Stimulated activated CD4-positive, alpha-beta T cell treated with anti-CD3 and anti-CD28 coated beads, Interleukin-4, amount 100 ng/mL, for 4 hours (primary cell): ENCODE measurements at places on chromosomes 11 and 22.

- peak; percentile 40 for DNase-seq
Measured at GRCh38 chr11:64787526-64788320, 9.4 kb upstream of the SF1 start.

DNA sequence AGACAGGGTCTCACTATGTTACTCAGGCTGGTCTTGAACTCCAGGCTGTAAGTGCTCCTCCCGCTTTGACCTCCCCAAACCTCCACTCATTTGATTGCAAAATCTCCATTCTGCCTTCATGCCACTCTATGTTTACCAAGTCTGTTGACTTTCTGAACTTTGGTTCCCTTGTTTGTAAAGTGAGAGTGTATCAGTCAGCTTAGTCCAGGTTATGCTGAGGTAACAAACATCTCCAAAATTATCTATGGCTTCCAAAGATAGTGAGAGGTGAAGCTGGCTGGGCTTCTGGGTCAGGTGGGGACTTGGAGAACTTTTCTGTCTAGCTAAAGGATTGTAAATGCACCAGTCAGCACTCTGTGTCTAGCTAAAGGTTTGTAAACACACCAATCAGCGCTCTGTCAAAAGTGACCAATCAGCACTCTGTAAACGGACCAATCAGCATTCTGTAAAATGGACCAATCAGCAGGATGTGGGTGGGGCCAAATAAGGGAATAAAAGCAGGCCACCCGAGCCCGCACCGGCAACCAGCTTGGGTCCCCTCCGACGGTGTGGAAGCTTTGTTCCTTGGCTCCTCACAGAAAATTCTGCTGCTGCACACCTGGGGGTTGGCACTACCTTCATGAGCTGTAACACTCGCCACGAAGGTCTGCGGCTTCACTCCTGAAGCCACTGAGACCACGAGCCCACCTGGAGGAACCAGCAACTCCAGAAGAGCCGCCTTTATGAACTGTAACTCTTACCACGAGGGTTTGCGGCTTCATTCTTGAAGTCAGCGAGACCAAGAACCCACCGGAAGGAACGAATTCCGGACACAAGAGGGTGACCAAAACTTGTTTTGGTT lies 109.3 kb downstream of the MIAT start:
- DNase-seq, result no peak

DNA sequence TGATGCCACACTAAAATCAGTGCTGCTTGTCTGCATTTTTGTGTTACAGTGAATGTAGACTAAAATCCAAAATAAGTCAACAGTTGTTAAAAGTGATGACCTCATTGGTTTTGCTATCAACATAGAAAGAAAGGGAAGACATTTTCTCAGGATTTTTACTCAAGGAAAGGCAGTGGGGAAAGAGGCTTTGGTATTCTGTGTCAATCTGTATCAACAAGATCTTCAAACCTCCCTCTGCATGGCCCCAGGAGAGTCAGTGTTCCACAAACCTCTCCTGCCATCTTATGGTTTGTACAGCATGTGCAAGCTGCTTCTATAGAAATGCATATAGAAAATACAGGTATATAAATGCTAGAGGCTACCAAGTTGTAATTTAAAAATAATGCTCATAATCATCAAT lies 13.8 kb upstream of the OR51M1 start:
- no peak for DNase-seq

- DNase-seq, result no peak
Measured at GRCh38 chr11:1760351-1761109, 3.2 kb downstream of the CTSD start.

- no peak for DNase-seq
Measured at GRCh38 chr11:66313321-66314185, 3.3 kb downstream of the CD248 start.

DNA sequence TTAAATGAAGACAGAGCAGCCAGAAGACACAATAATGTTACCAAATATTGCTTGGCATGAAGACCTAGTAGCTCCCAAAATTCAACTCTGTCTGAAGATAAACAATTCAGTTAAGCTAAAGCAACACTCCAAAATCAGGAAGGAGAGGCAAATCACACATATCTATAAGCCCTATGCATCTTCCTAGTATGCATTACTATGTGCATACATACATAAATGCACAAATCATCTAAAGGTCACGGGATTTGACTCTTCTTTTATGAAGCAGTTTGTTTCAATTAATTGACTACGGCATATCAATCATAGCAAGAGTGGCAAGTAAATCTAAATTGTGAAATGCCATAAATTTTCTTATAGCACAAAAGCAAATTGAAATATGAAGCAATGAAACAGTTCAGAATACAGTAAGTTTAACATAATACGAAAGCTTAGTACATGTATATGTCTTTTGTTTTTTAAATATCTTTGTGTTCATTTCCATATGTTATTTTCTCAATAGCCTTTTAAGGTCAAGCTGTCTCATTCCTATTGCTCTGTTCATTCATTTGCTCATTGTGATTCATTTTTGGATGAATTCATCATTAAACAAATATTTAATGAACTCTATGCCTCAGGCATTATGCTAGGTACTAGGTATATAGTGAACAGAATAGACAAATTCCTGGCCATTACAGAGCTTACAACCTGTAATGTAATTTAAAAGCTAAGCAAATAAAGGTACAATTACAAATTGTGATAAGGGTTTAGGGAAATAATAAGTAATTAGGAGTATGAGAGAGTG lies 540.5 kb downstream of the DLG2 start:
- no peak for DNase-seq

DNA sequence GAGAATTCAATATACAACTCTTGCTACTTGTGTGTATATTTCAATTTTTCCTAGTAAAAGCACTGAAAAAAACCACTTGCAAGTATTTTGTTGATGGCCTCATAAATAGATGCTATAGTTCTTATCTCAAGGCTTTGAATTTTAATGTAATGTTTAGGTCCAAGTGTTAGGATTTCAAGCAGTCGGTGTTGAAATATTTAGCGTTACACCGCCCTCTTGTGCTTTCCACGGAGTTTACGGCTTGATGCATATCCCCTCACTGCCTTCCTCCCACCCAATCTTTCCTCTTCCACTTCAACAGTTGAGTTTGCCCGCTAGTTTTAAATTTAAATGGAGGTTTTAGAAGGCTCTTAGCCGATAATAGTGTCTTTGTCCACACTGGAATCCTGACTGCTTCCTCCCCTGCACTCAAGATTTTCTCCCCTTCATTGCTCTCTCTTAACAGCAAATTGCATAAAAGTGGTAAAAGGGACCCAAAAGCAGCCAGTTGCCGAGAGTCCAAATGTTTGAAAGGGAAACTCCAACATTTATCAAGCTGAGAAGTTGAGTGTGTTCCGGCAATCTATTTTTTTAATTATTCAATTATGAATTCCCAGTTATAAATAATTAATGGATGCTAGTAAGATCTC lies 25.9 kb upstream of the HTATIP2 start:
- DNase-seq, result no peak

DNA sequence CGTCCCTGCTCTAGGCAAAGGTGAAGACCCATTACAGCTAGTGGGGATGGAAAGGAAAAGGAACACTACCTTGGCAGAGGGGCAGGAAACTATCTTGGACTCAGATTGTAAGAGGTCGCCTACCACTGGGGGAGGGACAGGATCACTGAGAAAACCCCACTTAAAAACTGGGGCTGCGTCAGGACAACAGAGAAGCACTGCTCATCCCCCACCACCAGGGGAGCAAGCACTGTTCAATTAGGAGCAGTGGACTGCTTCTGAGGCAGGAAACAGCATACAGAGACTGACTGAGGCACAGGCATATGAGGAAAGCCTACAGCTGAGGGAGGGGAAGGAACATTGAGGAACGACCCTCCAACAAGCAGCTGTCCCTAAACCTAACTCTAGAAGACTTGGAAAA lies 20.8 kb upstream of the DLAT start:
- peak; percentile 3 for DNase-seq

DNA sequence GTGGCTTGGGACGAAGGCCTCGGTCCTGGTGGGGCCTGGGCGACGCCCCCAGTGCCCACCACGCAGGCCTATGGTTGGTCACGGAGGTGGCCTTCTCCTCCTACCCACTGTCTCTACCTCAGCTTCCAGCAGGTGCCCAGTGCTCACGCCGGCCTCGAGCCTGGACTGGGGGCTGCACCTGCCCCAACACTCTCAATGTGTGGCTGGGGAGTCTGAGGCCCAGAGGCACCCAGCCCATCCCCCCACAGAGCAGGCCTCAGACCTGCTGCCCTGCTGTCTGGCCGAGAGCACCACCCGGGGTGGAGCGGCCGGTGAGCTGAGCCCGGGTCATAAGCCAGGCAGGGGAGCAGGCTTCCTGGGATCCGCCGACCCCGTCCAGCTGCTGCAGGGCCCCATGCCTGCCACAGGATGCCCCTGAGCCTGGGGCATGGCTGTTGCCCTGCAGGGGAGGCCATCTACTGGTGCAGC lies 28.6 kb upstream of the MUC5AC start:
- no peak for DNase-seq

- no peak for DNase-seq
Measured at GRCh38 chr11:110019675-110020074, 73.5 kb upstream of the ZC3H12C start.

- no peak for DNase-seq
Measured at GRCh38 chr22:30212996-30213441, 33.5 kb downstream of the LIF start.

GRCh38 chr11:14232652-14233051 lies 126.3 kb downstream of the RRAS2 start:
- DNase-seq, result no peak

GRCh38 chr11:106496677-106497076 lies 419.2 kb downstream of the AASDHPPT start:
- DNase-seq, result no peak

GRCh38 chr11:76709756-76710155 lies 39.2 kb upstream of the LRRC32 start:
- DNase-seq, result no peak

DNA sequence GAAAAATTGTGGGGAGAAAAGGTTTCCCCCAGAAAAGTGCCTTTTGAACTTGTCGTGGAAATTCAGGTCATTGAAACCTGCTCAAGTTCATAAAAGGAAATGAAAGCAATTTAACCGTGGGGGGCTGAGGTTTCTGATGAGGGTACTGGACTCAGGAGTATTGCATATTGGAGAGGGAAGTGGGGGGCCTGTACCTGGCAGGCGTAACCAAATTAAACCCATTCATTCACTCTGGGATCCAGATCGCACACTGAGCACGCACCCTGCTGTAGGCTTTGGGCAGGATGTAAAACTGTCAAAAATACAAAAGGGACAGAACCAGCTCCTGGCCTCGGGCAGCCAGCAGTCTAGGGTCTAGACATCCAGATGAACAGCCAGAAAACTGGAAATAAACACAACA lies 1517.4 kb downstream of the BRD1 start:
- no peak for DNase-seq
